ENCODE measurements at places on chromosomes 16 and 17.

- DNase-seq: peak; percentile 32
Measured at GRCh38 chr17:72985882-72986720, 106.4 kb downstream of the SLC39A11 start.

- no peak for DNase-seq
Measured at GRCh38 chr16:68200088-68200783, 35.7 kb downstream of the ESRP2 start.

DNA sequence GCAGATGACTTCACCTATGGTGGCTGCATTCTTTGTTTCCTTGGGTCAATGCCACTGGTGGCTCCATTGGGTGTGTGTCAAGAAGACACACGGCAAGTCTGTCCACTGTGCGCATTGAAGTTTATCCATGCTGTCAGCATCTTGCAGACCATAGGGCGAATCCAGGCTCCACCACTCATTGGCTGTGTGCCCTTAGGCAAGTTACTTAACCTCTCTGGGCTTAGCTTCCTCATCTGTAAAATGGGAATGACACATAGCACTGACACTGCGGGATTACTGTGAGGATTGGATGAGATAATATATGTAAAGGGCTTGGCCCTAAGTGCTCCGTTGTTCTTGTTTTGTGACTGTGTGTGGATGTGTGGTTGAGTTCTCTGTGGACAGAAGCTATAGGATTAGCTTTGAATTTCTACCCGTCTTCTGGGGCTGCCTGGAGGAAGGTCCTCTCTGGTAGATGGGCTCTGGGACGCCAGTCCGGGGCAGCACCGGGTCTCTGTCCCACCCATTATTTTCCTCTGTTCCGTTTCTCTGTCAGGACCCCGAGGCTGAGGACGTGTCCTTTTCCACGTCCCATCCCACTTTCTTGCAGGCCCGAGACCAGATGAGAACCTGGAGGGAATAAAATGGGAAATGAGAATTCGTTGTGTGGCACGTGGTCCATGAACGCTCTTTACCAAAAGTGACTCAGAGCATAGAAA lies 178.4 kb downstream of the IRF8 start:
- no peak for DNase-seq

- DNase-seq: no peak
Measured at GRCh38 chr17:61531223-61531622, 59.8 kb downstream of the NACA2 start.

DNA sequence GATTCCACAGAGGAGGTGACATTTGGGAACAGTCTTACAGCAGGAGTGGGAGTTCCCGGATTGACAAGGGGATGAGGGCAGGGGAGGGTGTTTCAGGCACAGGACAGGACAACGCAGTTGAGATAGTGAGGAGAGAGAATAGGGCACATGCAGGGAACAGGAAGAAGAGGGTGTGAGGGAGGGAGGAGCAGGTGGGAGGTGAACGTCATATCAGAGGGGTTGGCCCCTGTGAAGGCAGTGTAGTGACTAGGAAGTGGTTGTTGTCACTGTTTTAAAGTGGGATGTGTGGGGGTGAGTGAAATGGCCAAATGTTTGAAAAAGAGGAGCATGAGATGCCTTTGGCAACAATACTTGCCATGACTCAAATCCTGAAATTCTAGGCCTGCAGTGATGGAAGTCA lies 12.2 kb downstream of the PRKCB start:
- peak; percentile 64 for DNase-seq

GRCh38 chr17:31750578-31750977 lies 108.5 kb downstream of the COPRS start:
- DNase-seq: no peak

DNA sequence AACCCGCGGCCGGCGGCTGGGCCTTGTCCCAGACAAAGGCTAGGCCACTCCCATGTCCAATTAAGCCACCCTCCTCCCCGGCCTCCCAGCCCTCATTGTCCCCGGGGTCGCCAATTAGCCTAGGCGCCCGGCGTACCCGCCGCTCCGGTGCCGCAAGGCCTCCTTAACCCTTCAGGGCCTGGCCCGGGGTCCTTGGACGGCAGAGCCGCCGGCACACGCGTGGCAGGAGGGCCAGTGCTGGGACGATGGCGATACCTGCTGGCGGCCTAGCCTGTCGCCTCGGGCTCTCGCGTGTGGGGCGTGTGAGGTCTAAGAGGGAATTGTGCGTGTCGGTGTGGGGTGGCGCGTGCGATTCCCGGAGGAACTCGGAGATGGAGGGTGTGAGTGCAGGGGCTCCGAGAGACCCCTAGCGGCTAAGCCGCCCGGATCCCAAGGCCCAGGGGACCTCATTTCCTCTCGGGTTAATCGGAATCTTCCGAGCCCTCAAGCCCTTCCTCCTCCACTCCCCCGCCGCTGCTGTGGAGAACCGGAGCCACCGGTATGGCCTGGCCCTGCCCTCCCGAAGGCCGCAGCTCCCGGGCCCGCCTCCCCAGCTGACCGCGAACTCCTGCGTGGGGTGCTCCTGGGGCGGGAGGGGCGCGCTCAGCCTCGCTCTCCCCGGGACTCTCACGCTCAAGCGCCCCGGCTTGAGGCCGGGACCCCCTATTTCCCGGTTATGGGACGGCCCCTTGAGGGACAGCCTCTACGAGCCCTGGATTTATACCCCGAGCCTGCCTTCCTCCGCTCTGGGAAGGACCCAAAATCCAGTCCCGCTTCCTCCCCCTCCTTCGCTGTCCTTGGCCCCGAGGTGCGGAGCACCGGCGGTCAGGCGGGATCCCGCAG lies 11.9 kb downstream of the TBX2 start:
- DNase-seq: no peak

DNA sequence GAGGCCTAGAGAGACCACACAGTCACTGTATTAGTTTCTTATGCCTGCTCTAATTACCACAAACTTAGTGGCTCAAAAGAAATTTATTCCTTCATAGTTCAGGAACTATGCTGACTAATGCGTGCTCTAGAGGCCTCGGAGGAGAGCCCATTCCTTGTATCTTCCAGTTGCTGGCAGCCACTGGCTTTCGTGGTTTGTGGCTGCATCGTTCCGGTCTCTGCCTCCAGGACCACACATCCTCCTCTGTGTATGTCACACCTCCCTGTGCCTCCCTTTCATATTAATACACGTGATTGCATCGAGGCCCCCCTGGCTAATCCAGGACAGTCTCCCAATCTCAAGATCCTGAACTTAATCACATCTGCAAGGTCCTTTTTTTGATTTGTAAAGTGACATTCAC lies 16.9 kb upstream of the MYLK3 start:
- no peak for DNase-seq

GRCh38 chr17:41835800-41836549 lies at the start of gene NT5C3B:
TSS of gene NT5C3B (minus strand) at chr17:41836232. CDS start at chr17:41836193, 39 bp downstream.
- DNase-seq: peak; percentile 58

DNA sequence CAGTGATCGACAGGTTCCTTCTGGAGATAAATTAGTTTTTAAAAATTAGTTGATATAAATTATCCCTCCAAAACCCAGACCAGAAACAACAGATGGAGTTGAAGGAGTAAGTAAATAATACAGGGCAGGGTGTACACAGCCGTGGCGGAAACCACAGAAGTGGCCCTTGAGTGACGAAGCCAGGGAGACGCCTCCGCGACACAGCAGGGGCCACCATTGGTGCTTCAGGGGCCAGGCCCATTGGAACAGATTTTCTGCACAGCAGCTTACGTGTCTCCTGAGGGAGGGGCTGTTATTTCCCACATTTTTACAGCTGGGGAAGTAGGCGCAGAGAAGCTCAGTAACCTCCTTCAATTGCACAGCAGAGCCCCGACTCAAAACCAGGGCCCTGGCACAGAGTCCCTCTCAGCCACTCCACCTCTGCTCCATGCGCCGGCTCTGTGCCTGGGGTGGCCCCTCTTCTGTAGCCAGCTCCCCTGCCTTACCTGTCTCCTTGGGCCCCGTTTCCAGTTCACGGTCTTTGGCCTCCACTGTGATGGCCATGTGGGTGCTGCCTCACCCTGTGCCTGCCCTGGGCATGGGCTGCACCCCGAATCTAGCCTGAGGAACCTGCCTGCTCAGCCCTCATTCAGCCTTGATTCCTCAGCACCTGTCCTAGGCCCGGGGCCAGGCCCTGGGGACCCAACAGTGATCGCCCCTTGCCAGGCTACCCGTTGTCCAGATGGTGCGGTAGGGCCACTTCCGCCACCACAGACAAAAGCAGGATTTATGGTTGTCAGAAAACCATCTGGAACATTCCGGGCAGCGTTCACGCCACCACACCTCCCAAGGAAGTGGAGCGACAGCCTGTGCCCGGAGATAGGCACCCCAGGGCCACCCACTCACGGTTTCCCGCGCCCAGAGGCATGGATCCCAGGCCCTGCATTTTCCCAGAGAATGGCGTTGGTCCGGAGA lies 128.5 kb upstream of the GSE1 start:
- no peak for DNase-seq

GRCh38 chr17:45873728-45874127 lies 20.6 kb upstream of the MAPT start:
- DNase-seq: no peak

GRCh38 chr17:11712456-11712855 lies 114.2 kb downstream of the DNAH9 start:
- no peak for DNase-seq

GRCh38 chr17:59311051-59311468 lies 20.4 kb upstream of the YPEL2 start:
- peak; percentile 33 for DNase-seq

GRCh38 chr17:32870027-32870670 lies 6.8 kb downstream of the MYO1D start:
- no peak for DNase-seq

DNA sequence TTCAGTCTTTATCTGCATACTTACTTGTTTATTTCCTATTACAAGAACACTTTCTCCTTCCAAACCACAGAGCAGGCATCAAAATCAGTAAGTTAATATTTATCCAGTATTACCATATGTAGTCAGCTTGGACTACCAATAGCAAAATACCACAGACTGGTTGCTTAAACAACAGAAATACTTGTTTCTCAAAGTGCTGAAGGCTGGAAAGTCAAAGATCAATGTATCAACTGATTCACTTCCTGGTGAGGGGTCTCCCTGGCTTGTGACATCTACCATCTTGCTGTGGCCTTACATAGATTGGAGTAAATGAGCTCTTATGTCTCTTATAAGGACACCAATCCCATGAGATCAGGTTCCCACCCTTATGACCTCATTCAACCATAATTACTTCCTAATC lies 2.6 kb downstream of the STXBP4 start:
- no peak for DNase-seq

DNA sequence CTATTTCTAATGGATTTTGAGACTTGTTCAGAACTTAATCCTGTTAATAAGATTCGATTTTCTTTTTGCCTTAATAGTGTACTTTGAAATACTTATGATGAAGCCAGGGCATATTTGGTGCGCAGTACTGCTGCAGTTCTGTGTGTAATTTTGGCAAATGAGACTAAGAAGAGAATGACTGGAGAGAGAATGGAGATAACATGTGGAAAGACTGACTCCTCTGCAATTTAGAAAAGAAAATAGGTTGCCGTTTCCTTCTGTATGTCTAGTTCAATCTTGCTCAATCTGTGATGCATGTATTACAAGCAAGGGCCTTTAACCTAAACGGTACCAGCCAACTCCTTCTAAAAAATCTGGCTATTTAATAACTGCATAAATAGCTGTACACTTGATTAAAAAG lies 285.1 kb upstream of the CDH11 start:
- no peak for DNase-seq

- no peak for DNase-seq
Measured at GRCh38 chr16:6853565-6853964, 479.1 kb upstream of the RBFOX1 start.

DNA sequence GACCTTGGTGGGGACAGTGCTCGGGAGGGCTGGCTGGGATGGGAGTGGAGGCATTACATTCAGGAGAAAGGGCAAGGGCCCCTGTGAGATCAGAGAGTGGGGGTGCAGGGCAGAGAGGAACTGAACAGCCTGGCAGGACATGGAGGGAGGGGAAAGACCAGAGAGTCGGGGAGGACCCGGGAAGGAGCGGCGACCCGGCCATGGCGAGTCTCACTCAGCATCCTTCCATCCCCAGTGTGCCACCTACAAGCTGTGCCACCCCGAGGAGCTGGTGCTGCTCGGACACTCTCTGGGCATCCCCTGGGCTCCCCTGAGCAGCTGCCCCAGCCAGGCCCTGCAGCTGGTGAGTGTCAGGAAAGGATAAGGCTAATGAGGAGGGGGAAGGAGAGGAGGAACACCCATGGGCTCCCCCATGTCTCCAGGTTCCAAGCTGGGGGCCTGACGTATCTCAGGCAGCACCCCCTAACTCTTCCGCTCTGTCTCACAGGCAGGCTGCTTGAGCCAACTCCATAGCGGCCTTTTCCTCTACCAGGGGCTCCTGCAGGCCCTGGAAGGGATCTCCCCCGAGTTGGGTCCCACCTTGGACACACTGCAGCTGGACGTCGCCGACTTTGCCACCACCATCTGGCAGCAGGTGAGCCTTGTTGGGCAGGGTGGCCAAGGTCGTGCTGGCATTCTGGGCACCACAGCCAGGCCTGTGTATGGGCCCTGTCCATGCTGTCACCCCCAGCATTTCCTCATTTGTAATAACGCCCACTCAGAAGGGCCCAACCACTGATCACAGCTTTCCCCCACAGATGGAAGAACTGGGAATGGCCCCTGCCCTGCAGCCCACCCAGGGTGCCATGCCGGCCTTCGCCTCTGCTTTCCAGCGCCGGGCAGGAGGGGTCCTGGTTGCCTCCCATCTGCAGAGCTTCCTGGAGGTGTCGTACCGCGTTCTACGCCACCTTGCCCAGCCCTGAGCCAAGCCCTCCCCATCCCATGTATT lies 1.1 kb downstream of the CSF3 start:
- DNase-seq: no peak

- peak; percentile 46 for DNase-seq
Measured at GRCh38 chr17:27333410-27333980, 39.6 kb downstream of the WSB1 start.

- no peak for DNase-seq
Measured at GRCh38 chr17:68674029-68674925, 73.1 kb upstream of the FAM20A start.

- no peak for DNase-seq
Measured at GRCh38 chr17:74332017-74332650, 6.1 kb downstream of the KIF19 start.

- DNase-seq: no peak
Measured at GRCh38 chr16:77387815-77388209, 47.0 kb downstream of the ADAMTS18 start.

- no peak for DNase-seq
Measured at GRCh38 chr16:87507351-87508069, 14.7 kb upstream of the ZCCHC14 start.

DNA sequence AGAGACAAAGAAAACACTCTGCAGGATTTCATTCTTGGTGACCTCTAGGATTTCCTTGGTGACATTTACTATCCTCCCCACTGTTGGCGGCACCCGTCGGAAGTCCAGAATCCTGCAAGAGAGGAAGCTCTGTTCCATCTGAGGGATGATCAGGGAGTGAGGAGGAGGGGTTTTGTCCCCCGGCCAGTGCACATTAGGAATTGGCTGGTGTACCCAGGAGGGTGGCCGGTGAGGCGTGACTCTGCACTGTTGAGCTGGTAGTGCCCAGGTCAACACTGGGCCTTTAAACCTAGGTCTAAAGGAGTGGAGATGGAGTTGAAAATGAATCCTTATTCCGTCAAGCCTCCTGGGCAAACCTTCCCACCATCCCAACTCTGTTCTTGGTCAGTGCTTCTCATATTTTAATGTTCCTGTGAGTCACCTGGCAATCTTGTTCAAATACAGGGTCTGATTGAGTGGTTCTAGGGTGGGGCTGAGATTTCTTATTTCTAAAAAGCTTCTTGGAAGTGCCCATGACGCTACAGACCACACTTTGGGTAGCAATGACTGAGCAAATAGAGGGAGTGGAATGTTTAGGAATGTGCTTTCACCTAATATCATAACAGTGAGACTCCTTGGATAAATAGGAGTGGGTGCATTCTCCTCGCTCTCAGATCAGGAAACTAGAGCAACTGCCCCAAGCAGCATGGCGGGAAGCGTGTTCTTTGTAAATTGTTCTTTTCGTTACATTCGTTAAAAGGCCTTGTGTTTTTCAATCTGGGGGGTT lies 30.7 kb downstream of the PRKAR1A start:
- DNase-seq: no peak
